Glutamatergic neuron (in vitro differentiated cells): ENCODE measurements at places on chromosomes 5 and 9.
A peak's percentile ranks its signal among the peaks of the same experiment; 100 is the strongest.

- peak; percentile 87 for DNase-seq
These were observed 18.7 kb upstream of the RNF130 start for GRCh38 chr5:180090098-180090768.

GRCh38 chr5:149367249-149367971 lies 9.6 kb downstream of the PCYOX1L start:
- peak; percentile 81 for DNase-seq

DNA sequence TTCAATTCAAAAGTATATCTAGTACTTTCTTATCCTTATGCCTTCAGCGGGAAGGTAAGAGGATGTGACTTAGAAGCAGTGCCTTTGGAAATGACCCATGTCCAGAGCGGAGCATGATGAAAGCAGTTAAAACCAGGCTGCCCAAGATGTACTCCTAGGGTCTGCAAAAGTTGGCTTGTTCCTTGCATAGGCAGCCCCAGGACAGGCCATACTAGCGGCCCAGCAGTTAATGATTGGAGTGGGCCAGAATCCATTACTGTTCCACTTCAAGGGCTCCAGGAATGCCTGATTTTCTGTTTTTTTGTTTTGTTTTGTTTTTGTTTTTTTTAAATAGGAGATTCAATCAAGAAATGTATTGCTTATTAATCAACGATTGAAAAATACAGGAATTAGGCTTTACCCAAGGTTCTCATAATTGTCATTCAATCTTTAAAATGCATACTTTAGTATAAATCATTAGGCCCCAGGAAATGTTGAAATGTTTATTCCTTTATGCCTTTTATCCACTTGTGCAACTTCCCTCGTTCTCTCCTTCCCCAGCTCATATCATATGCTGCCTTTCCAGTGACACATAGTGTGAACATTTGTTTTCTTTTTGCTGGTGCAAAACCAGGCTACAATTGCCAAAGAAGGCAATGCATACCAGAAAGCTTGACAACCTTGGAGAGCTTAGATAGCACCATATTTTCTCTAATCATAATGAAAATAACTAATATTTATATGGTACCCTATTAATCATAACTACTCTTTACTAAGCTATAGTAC lies 190.8 kb downstream of the ARHGEF28 start:
- DNase-seq, result no peak

GRCh38 chr5:75993183-75993582 lies 90.0 kb upstream of the SV2C start:
- peak; percentile 18 for DNase-seq

DNA sequence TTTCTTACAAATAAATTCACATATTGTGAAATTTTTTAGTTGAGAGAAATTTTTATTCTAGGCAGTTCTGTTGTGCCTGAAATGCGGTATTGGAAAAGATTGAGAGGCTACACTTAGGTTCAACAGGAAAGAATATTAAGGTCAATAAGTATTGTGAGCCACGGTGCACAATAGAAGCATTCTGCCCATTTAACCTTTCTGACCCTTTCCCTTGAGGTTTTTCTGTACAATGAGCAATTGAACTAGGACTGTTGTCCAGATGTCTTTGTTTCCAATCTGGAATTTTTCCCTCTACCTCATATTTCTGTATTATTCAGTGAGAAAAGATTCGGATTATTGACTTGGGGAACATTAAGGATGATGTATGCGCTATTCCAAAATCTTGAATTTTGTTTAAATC lies 205.2 kb downstream of the NR3C1 start:
- DNase-seq, result no peak

DNA sequence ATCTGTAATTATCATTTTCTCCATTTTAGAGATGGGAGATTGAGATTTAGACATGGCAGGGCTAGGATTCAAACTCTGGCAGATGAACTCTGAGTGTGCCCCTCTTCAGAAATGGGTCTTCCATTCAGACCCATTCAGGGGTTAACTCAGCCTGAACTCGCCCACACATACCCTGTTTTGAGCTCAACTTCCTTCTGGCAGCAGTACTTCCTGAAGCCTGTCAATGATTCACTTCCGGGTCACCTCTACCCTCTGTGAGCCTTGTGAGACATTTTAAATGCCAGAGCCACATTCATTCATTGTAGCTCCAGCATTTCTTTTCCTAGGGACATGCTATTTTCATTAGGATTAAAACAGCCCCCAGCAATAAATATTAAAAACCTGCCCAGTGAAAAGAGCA lies 209.3 kb upstream of the SLC24A2 start:
- DNase-seq, result no peak

DNA sequence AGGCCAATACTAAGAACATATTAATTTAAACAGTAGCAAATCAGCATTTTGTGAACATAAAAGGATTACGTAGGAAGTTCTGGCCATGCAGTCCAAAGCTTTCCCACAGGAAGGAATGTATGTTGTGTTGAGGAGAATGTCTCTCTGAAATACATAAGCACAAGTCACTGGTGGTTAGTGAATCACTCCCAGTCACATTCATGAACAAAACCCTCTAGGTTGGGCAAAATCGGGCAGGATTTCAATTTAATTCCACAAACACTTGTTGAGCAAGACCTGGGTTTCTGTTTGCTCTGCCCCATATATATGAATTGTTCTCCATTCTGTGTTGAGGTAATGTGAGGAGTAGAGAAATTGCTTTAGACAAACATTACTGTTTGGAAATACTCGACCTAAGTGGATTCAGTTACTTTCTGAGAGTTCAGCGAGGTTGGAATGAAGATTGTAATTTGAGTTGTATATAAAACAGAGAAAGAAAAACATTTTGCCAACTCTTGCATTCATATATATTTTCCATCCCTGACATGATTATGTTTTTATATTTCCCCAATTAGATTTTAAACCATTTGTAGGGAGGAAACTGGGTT lies 127.6 kb upstream of the RPS23 start:
- DNase-seq, result no peak

- no peak for DNase-seq
These were observed 66.5 kb downstream of the EPB41L4B start for GRCh38 chr9:109254317-109254716.
